Natural killer cell (primary cell): ENCODE measurements at places on chromosomes 12 and 14. TPM values are rescaled to one million over a fixed set of nuclear protein-coding genes. Genes with fewer than 3 reads are reported as not detected.

DNA sequence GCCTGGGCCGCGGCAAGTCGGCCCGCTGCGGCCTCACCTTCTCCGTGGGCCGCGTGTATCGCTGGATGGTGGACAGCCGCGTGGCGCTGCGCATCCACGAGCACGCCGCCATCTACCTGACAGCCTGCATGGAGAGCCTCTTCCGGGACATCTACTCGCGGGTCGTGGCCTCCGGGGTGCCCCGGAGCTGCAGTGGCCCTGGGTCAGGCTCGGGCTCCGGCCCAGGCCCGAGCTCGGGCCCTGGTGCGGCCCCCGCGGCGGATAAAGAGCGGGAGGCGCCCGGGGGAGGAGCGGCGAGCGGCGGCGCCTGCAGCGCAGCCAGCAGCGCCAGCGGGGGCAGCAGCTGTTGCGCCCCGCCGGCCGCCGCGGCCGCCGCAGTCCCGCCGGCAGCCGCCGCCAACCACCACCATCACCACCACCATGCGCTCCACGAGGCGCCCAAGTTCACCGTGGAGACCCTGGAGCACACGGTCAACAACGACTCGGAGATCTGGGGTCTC lies 226.2 kb upstream of the CRY1 start:
- DNase-seq: peak; percentile 58

DNA sequence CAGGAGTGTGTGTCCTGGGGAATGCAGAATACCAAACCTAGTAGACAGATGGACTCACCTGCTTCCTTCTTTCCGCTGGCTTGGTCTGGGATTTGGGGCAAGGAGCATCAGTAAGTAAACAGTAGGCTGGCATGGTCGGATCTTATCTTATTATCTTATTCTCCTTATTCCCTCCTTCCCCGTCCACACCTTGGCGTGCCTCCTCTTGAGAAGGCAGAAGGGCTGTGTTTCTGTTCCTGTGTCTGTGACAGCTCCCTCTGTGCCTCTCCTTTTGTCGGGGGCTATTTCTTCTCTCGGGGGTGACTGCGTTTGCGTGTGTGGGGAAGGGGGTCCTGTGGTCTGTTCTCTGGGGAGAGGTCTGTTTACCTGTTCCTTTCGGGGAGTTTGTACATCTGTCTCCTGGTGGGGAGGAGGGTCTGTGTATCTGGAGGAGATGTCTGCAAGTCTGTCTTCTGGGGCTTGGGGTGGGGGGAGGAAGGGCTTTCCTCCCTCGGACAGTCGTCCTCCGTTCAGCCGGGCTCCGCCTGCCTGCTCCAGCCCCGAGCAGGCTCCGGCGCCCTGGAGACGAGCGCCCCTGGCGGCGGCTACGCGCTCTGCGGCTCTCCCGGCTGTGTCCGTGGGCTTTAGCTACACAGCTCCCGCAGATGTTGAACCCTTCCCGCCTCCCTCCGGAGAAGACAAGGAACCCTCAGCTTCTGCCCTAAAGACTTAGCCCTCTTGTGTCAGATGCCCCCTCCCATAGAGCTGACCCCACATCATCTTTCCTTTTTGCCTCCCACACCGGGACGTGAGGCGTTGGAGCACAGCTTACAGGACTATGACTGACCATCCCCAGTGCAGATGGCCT lies 4.4 kb downstream of the KRT86 start:
- DNase-seq: peak; percentile 78

GRCh38 chr12:124410354-124411175 lies 115.7 kb downstream of the RFLNA start:
- no peak for DNase-seq

DNA sequence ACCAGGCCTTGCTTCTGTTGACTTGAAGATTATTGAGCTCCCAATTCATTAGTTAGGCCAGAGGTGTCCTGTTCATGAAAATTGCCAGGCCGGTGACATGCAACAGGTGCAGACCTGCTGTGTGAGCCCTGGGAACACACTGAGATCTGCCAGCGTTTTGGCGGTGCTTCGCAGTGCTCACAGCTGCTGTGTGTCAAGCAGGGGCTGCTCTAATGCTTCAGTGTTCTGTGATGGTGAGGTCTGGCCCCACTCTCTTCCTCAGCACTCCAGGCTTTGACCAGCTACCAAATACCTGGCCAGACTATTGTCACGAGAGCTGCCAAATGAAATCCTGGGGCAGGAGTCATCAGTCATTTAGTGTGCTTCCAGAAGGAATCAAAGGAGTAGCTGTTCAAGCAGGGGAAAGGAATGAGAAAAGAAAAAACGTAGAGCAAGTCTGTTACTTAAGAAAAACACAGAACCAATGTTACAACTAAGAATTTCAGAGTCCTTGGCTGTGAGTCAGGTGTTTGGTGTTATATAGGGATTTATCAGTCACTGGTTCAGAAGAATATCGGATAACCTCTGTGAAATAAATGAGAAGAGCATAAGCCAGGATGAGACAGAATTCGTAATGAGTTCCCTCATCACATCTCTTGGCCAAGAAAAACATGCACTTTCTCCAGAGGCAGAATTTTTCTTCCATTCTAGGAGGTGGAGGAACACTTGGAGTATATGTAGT lies 150.8 kb downstream of the FBXL14 start:
- DNase-seq: no peak

DNA sequence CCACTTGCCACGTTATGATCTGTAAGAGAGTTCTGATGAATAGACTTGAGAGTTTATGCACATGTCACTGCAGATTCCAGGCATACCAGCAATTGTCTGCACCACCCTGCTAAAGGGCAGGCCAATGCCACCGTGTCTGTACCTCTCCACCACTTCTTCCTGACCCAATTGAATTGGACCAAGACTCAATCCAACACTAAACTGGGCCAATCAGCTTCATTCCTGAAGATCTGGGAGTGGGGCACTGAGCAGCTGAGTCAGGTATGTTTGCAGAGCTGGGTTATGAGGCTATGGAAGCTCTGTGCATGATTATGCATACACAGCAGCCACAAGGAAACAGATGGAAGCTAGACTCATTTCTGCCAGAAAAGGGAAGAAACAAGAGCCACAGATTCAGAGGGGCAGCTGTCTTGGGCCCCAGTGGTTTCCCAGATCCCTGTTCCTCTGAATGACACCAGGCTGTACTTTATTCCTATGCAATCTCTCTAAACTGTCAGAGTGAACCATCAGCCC lies 28.0 kb downstream of the DAO start:
- no peak for DNase-seq

DNA sequence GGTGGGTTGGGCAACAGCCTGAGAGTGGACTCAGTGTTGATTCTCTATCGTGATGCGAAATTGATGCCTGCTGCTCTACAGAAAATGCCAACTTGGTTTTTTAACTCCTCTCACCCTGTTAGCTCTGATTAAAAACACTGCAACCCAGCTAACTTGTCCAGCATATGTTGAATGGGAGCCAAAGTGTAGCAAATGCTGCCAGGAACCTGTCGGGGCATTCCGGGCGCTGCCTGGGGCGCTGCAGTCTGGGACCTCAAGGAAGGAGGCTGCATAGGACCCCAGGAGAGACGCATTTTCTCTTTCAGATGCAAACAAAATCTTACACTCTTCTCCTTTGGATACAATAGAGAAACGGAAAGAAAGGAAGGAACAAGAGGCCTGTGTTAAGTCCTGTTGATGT lies 3.9 kb downstream of the B3GNT4 start:
- no peak for DNase-seq

- DNase-seq: no peak
These were observed 36.3 kb upstream of the PNMA1 start for GRCh38 chr14:73750531-73750901.

DNA sequence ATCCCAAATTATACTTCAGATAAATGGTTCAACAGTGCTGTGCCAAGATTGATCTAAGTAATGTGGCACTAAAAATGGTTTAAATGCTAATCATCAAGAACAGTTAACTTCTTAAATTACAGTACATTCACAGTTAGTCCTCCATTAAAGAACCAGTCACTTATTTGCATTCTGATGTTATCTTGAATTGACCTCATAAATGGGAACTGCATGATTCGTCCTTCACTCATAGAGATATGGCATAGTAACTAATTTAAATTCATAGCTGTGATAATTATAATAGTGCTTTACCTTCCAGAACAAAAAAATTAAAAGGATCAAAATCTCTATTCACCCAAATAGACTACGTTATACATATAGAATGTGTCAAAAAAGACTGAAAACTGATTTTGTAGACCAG lies 61.1 kb downstream of the COCH start:
- no peak for DNase-seq

- peak; percentile 29 for DNase-seq
These were observed 7.9 kb upstream of the NAA25 start for GRCh38 chr12:112116232-112117060.

DNA sequence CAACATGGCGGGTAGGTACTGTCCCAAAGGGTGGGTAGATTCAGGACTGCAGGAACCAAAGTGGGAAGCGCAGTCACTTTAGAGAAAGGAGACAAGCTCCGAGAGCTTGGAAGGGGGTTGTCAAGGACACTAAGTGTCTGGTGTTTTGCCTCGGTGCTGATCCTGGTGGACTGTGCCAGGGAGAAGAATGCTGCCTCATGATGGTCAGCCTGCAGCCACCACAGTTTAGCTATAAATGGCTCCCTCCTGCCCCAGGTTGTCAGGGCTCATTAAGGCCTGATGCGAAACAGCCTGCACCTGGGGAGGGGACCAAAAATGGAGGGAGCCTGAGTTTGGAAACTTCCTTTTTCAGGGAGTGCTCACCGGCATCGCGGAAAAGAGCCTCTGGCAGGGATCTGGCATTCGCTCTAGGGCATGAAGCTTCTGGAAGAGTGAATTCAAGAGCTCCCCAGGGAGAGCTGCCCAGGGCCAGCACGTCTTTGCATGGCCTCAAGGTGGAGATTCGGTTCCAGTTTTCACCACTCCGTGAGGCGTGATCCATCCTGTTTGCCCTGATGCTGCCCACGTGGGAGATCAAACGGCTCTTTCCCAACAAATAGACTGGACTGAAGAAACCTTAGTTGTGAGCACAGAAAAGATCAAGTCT lies 164.0 kb downstream of the FOXN3 start:
- no peak for DNase-seq

DNA sequence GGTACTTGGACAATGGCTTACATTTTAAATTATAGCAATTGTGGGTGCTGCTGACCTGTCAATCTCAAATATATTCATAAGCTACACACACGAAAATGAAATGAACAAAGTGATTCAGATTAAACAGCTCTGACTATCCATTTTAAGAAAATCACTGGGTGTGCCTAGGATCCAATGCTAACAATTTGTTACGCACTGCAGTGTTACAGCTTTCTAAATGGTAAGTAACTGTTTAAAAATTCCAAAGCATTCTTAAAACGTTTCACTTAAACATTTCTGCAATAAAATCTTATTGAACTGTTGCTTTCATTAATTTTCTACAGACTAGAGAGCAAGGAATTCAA lies 18.9 kb downstream of the LMO3 start:
- no peak for DNase-seq

GRCh38 chr12:47775100-47775911 lies 2.3 kb downstream of the SLC48A1 start:
- no peak for DNase-seq

GRCh38 chr14:34931206-34931605 lies 51.6 kb upstream of the SRP54 start:
- peak; percentile 82 for DNase-seq

DNA sequence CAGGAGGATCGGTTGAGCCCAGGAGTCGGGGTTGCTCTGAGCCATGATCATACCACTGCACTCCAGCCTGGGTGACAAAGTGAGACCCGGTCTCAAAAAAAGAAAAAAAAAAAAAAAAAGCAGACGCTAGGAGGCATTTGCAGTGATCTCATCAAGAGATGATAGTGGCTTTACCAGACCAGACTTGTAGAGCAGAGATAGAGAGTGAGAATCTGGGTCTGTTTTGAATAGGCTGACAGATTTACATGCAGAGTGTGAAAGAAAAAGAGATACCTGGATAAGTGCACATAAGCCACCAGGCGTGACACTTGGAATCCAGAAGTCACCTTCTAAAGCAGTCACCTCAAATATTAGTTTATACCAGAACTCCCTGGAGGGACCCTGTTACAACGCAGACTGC lies 21.1 kb upstream of the FLRT2 start:
- DNase-seq: no peak

- DNase-seq: no peak
These were observed 188.3 kb downstream of the GXYLT1 start for GRCh38 chr12:41956353-41956752.

- no peak for DNase-seq
These were observed 165.5 kb upstream of the PLXNC1 start for GRCh38 chr12:93982771-93983315.

GRCh38 chr14:85247071-85247470 lies 282.9 kb upstream of the FLRT2 start:
- no peak for DNase-seq

DNA sequence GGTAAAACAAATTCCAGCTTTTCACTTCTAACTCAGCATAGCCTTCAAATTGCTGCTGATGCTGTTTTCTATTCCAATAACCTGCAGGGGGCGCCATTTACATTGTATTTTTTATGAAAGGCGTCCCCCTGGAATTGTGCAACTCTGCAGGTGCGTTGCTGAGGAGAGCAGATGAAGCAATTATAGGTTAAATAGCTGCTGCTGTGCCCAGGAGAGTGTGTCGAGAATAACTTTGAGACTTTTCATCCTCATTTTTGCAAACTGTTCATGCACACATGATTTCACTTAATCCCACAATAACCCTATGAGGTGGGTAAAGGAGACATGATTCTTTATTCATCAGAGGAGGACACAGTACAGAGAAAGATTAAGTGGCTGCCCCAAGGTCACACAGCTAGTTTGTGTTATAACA lies 75.7 kb downstream of the MYRFL start:
- peak; percentile 74 for DNase-seq

DNA sequence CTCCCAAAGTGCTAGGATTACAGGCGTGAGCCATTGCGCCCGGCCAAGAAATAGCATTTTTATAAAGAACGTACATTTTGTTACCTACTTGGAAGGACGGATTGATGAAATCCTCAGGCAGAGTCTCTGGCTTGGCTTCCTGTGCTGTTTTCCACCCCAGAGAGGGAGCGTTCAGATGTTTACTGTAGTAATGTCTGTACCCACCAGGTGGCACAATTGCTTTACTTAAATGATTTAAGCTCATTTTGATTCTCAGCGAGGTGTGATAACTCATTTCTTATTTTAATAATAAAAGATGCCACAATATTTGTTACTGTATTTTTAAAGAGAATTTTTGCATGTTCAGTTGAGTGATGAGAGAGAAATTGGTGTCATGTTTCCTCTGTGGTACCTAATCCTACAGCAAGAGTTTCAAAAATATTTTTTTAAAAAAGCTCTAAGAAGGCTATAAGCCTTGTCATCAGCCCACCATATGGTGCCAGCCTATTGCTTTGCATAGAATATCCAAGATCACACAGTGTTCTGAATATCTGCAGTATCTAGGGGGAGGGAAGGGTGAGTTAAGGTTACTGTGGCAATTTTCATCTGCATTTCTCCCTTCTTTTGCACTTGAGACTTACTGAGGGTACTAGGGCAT lies 82.6 kb upstream of the TRAF3 start:
- DNase-seq: peak; percentile 83

The SERPINA1 gene
- 48.3 TPM for total RNA-seq

The KRT2 gene
- total RNA-seq: 0.66 TPM

The BATF gene
- 12.6 TPM for total RNA-seq

The RIPK3 gene
- total RNA-seq: 58.2 TPM

The GLIPR1L2 gene
- 0.75 TPM for total RNA-seq
